ENCODE measurements at places on chromosomes 2 and 18.

DNA sequence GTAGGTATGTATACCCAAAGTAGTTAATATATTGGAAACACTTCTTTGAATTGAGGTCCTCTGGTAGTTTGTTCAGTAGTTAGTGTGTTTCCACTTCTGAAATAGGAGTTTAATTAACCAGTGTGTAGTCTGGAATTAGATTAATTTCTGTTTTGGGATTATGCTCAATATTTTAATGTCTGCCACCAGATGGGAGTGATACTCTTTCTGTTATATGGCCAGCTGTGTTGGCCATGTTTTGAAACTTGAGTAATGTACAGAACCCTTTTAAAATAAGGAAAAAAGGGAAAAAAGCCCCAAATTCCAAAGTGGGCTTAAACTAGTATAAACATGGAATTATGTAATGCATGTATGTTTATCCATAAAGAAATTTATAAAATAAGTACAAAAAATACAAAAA lies 147.7 kb downstream of the CTNNA2 start:
- DNase-seq: no peak

GRCh38 chr2:236874866-236875481 lies 210.7 kb upstream of the COPS8 start:
- no peak for DNase-seq

DNA sequence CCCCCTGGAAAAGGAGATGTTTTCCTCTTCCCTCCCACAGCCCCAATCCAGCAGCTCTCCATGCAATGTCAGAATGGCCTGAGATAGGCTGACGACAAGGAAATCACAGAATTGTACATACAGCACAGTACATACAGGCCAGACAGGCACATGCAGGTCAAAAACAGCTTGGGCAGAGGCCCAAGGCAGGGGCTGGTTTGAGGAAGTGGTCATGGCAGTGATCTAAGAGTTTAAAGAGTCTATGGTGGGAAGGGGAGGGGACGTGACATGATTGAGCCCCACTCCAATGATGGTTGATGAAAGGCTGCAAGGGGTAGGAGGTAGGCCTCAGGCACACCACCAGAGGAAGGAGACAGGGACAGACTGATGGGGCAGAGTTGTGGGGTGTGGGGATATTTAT lies 4.3 kb downstream of the DCTN1 start:
- no peak for DNase-seq

DNA sequence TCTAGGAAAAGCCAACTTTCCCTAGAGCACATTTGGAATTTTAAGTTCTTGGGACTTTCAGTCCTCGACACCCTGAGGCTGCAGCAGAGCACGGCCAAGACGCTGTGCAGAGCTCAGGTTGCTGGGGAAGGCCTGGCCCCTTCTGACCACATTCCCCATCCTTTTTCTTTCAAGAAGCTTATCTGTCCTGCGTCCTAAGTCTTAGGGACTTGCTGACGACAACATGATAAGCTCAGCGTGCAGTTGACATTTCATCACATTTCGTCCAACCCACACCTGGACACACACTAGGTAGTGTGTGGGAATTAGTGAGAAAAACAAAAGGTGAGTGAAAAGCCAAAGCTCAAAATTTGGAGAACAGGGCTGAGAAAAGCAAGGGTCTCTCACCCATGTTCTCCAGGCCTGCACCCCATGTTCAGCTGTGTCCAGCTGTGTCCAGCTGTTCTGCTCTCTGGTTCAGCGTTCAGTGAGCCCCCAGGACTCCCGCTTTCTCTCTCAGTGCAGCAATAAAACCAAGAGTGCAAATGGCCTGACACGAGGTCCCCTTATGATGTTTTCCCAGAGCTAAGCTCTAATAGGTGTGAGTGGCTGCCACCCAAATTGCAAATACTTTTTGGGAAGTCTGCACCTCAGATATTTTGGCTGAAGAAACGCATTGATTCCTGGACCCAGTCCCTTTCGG lies 101.9 kb downstream of the RGPD3 start:
- no peak for DNase-seq

GRCh38 chr2:199488772-199489400 lies 31.1 kb upstream of the SATB2 start:
- peak; percentile 50 for DNase-seq
